ENCODE measurements at places on chromosomes 4 and X. TPM values are rescaled to one million over a fixed set of nuclear protein-coding genes. Genes with fewer than 3 reads are reported as not detected.

GRCh38 chr4:107721436-107722100, 1.5 kb upstream of the PAPSS1 start:
- no peak overlapping the region for H3K4me3 ChIP-seq
- no peak for DNase-seq
- no peaks in the 10 kb centered on the region for H3K4me1 ChIP-seq
- no peaks in the 10 kb centered on the region for H3K36me3 ChIP-seq
- no peaks in the 10 kb centered on the region for H3K27me3 ChIP-seq

DNA sequence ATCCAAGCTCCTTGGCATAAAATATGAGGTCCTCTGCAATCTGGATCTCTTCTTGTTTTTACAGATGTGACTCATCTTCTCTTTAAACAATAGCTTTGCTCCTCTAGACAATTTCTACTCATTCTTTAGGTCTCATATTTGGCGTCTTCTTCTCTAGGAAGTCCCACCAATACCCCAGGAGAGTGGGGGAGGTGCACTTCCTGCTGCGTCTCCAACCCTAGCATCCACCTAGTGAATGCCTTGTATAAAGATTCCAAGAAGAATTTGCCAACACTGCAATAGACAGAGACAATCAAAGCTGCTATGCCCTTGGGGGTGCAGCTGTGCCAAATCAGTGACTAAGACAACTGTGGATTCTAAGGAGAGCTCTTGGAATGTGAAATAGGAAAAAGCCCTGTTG, 45.7 kb upstream of the SLC10A7 start:
- no peak overlapping the region for H3K27ac ChIP-seq
- DNase-seq, result no peak
- no peaks in the 10 kb centered on the region for H3K27me3 ChIP-seq
- H3K4me3 ChIP-seq, result no peak overlapping the region

GRCh38 chr4:174324725-174325124, 41.0 kb downstream of the CEP44 start:
- no peak overlapping the region for H3K27ac ChIP-seq
- no peak overlapping the region for H3K4me3 ChIP-seq
- no peaks in the 10 kb centered on the region for H3K36me3 ChIP-seq
- H3K27me3 ChIP-seq, result no peaks in the 10 kb centered on the region
- no peaks in the 10 kb centered on the region for H3K4me1 ChIP-seq

DNA sequence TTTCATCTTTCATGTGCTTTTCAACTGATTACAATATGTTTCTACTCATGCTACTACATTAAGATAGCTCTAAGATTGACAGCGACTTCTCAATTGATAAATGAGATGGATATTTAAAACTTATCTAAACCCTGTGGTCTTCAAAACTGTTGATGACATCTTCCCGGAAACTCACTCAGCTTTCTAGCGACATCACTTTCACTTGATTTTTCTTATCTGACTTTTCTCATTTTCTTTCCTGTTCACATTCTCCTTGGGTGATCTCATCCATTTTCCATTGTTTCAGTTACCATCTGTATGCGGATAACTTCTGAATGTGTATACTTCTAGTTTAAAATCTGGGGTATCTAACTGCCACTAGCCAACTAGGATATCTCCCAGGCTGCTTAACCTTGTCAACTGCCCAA, 3.1 kb downstream of the POLR2B start:
- DNase-seq, result no peak
- no peaks in the 10 kb centered on the region for H3K4me1 ChIP-seq
- peaks cover 4% of the 10 kb centered on the region for H3K36me3 ChIP-seq
- H3K27me3 ChIP-seq, result no peaks in the 10 kb centered on the region

GRCh38 chrX:27964432-27964831, 16.8 kb downstream of the DCAF8L1 start:
- no peaks in the 10 kb centered on the region for H3K36me3 ChIP-seq
- no peak overlapping the region for H3K27ac ChIP-seq
- H3K27me3 ChIP-seq, result no peaks in the 10 kb centered on the region

DNA sequence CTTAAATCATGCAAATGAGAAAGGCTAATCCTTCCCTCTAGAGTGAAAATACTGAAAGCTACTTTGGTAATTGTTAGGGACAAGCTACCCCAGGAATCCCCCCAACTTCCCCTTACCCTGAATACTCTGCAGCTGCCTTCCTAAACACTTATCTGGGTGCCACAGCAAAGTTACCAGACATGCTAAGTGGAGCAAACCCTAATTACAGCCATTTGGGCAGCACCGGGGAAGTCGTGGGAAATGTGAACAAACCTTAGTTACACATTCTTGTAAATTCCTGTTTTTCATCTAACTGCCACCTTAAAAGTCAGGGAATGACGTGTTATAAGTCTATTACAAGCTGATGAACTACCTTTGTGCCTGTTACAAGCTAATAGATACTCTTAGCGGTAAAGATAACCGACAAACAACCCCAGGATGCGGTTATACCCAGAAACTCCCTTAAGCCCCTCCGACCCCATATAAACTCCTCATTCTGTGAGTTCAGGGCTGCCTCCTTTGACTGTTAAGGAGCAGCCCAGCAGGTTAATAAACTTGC, 66.0 kb upstream of the PLAC8 start:
- H3K27ac ChIP-seq, result no peak overlapping the region
- H3K4me3 ChIP-seq, result no peak overlapping the region
- no peaks in the 10 kb centered on the region for H3K4me1 ChIP-seq
- H3K36me3 ChIP-seq, result no peaks in the 10 kb centered on the region
- DNase-seq, result no peak
- no peaks in the 10 kb centered on the region for H3K27me3 ChIP-seq

DNA sequence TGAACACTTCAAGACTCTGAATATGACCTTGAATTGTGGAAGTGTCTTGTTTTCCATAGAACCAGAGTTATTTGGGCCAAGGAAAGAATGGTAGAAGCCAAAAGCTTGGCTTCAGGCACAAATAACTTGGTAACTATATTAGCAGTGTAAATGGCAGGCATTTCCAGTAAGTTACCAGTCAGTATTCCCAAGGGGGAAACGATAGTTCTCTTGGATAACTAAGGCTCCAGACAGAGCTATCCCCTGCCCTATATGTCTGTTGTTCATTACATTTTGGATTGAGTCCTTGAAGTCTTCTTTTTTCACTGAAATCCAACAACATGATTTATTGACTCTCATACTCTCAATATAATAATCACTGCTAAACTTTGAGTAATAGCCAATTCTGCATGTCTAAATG, 364.1 kb downstream of the MAGEB5 start:
- DNase-seq, result no peak
- H3K27me3 ChIP-seq, result no peaks in the 10 kb centered on the region
- no peaks in the 10 kb centered on the region for H3K4me1 ChIP-seq
- H3K27ac ChIP-seq, result no peak overlapping the region
- no peak overlapping the region for H3K4me3 ChIP-seq
- no peaks in the 10 kb centered on the region for H3K36me3 ChIP-seq

HS6ST2 gene
- 0.06 TPM for total RNA-seq

EGFL6 gene
- 0.60 TPM for total RNA-seq

PUDP gene
- total RNA-seq, result 9.8 TPM

RAB9B gene
- total RNA-seq, result 6.5 TPM

JADE3 gene
- total RNA-seq, result 5.8 TPM

UGT2A1 gene
- not detected for total RNA-seq
